ENCODE measurements at places on chromosomes 7 and 10.

DNA sequence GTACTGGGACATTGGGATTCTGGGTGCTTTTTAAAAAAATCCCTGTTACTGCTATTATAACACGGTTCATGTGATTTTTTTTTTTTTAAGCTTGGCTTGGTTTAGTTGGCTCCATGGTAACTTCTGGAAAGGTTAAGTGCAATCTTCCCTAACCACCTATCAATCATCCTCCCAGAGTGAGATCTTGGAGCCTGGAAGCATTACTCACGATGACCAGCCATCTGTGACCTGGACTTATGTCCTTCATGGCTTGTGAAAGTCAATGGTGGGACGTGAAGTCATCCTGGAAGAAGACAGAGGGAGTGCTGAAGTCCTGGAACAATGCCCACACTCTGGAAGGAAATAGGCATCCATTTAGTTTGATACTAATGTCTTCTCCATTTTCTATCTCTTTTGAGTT lies 135.5 kb upstream of the FRMD4A start:
- no peak for DNase-seq

DNA sequence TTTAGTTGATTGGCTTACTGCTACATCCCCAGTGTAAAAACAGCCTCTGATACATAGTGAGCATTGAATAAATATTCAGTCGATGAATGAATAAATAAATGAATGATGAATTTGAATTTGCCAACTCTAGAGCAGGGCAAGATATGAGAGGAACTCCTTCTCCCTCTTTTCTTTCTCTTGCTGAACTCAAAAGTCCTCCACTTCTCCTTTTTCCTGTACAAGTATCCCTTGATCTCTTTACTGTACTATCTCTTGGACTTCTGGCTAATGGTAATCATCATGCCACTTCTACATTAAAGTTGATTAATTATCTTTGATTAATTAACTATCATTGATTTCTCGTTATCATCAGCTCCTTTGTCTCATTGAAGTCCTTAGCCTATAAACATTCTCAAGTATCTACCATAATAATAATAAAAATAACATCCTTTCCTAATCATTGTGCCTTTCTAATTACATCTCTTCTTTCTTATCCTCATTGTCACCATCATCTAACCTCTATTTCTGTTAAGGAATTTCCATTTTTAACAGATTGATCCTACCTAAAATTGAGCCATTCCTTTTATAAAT lies 10.6 kb downstream of the CPED1 start:
- no peak for DNase-seq

DNA sequence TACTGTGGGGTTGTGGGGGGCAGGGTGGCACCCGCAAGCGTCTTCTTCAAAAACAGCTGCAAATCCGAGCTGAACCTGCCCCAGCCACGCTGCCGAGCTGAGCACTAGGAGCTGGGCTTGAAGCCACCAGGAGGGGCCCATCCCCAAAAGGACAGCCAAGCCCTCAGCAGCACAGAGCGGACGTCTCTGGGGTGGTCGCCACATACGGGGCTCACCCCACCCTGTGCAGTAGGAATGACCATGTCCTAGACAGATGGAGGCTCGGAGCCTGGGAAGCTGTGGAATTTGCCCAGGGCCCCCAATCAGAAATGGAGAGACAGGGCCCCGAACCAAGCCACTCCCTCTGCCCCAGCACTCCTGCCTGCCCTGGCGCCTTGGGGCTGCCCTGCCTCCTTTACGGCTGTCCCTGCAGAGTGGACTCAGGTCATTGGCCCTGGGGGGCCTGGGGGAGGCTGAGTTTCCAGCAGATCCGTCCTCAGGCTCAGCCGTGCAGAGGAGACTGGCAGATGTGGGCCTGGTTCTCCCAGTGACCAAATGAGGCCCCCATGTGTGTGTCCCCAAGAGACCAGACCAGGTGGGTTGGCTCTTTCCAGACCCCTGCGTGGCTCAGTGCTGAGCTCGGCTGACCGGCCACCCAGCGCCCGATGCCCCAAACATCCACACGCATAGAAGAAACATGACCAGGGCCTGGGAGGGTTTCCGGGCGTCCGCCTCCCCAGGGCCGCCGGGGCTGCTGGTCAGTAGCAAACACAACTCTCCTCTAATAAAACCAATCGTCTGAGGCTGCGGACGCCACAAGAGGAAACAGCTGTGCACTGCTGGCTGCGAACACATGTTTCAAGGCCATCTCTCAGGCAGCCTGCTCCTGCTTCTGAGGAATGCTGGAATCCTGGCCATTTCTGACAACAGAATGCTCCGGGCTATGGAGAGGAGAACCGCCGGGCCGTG lies 54.9 kb downstream of the PDGFA start:
- DNase-seq: no peak

GRCh38 chr10:7260412-7260900 lies 150.4 kb downstream of the SFMBT2 start:
- DNase-seq: peak; percentile 21

DNA sequence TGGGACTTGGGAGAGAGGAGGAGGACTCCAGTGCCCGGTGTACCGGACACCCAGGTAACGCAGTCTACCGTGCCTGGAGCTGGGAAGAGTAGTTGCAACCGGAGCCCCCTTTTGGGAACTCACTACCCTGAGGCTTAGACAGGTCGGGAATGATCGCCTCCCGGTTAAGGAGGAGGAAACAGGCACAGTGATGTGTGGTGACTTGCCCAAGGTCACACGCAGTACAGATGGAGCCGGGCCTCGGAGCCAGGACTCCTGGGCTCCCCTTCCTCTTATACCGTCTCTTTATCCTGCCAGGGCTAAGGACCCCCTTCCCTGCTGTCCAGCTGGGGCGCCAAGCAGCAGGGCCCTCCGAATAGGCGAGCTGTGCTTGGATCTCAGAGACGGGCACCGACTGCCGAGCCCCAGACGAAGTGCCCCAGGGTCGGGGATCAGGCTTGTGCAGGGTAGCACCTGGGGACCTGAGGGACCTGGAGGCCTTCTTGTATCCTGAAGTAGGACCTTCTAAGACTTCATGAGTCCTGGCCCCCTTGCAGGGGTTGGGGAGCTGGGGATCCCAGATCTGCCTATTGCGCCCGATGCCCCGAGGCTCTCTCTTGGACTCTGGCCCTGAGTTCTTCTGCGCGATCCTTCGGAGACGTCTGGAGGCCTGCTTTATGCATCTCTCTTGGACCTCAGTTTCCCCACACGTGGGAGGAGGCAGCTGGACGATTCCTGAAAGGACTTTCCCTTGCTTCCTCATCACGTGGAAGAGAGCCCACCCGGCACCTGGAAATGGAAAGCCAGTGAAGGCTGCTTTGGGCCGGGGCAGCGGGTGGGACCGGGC lies 767 bp upstream of the CYP26A1 start:
- no peak for DNase-seq

DNA sequence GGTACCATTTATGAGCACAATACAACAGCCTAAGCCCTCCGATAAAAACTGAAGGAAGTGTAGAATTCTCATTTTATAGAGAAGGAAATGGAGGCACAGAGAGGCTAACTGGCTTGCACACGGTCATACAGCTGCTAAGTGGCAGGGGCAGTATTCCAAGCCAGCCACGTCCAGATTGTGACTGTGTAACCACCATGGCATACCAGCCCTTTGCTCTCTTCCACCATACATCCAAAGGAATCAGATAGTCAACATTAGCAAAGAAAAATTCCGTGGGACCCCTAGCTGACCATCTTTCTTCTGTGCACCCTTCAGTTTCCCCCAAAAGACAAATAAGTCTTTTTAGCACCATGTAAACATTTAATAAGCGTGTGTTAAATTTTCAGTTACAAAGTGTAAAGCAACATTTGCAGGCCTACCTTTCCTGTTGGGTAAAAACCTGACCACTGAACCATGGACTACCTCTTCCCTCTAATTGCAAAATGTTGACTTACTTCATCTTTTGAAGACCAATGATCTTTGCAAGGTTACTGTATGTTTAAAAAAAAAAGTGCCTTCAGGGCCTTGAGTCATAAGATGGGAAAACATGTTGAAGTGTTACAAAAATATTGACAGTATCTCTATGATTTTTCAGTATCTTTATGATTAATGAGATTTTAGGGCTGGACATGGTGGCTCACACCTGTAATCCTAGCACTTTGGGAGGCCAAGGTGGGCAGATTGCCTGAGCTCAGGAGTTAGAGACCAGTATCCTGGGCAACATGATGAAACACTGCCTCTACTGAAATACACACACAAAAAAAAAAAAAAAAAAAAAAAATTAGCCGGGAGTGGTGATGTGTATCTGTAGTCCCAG lies 24.3 kb upstream of the PDZD8 start:
- DNase-seq: no peak
